ENCODE measurements at places on chromosomes 2 and 18.

DNA sequence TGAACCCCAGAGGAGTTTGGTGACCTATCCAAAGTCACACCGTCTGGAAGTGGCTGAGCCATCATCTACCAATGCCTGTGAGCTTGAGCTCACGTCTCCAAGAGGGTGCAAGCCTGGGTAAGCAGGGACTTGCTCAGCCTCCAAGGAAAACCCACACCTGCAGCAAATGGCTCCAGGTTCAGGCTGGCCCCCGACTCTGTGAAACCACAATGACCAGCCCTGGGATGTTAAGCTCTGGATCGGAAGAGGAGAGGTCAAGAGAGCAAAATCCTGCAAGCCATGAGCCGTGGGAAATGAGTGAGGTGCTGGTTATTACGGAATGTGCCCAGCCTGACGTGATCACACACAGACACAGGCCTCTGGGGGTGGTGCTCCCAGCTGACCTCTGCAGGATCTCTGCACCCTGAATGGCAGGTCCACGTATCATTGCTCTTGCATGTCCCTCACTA, 94.1 kb upstream of the OTOS start:
- no peak for DNase-seq

DNA sequence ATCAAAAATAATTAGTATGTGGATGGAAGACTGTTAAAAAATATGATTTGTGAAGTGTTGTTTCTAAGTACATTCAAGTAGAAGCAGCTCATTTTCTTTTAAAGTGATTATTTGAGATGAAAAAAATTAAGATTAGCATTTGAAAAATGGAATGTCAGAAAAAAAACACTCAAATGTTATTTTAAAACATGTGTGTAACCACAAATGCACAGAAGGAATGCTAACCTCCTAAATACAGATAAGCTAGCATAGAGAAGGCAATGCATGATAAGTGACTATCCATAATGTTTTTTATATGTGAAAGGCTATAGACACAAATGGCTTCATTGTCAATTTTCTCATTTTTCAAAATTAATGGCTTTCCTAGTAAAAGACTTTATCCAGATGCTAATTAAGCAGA, 198.9 kb downstream of the NYAP2 start:
- DNase-seq: no peak

GRCh38 chr2:165466386-165466785, 3.1 kb upstream of the CSRNP3 start:
- no peak for DNase-seq

DNA sequence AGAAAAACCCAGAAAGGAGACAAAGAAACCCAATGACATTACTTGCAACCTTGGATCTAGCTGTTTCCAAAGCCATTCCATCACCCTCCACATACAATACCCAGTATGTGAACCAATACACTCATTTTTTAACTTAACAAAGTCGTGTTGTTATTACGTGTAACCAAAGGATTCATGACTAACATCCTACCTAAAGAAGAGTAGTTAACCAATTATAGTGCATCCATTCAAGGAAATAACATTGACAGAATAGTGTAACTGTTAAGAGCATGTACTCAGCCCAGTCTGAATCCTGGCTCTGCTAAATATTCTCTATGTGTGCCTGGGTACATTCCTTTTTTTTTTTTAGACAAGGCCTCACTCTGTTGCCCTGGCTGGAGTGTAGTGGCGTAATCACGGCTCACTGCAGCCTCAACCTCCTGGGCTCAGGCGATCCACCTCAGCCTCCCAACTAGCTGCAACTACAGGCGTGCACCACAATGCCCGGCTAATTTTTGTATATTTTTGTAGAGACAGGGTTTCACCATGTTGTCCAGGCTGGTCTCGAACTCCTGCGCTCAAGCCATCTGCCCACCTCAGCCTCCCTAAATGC, 9.9 kb downstream of the TLK1 start:
- no peak for DNase-seq

GRCh38 chr2:153043385-153043784, 325.0 kb downstream of the ARL6IP6 start:
- DNase-seq: no peak
